ENCODE measurements at places on chromosomes 1 and 21.

DNA sequence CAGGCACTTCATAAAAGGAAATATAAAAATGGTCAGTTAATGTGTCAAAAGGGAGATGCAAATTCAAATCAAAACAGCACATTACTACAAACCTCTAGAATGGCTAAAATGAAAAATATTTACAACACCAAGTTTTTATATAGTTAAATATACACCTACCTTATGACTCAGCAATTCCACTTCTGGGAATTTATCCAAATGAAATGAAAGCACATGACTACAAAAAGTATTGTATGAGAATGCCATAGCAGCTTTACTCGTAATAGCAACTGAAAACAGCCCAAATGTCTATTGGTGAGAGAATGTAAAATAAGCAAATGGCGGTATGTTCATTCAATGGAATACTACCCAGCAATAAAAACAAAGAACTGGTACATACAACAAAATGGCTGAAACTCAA, 175.8 kb upstream of the SPAG17 start:
- no peak for DNase-seq

DNA sequence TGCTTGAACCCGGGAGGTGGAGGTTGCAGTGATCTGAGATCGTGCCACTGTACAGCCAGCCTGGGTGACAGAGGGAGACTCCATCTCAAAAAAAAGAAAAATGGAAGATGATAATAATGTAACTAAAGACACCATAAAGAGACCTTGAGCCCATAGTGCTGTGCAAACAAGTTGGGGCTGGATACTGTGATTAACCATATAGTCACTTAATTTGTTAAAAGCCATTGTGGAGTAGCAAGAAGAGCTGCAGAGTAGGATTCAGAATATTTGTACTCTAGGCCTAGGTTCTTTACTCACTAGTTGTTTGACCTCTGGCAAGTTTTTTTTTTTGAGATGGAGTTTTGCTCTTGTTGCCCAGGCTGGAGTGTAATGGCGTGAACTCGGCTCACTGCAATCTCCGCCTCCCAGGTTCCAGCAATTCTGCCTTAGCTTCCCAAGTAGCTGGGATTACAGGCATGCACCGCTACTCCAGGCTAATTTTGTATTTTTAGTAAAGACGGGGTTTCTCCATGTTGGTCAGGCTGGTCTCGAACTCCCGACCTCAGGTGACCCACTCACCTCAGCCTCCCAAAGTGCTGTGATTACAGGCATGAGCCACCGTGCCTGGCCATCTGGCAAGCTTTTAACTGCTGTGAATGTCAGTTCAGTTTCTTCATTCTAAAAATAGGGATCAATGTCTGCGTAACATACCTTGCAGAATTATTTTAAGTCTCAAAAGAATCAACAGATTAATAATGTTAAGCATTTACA, 12.8 kb downstream of the CAP1 start:
- DNase-seq: no peak

DNA sequence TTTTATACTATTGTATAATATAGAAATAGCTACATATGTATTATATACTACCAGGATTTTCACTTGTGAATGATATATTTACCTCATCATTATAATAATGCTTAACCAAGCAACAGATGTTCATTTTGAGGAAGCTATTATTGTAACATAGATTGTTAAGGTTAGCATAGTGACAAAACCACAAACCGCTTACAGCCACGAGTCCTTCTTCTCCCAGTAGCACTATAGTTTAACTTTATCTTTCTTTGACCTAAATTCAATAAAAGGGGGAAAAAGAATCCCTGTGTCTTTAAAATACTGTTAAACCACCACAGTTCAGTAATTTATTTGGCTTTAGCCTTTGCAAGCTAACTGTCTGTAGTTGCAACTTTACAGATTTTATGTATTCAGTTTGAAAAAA, 1039.4 kb upstream of the B3GALT2 start:
- peak; percentile 49 for DNase-seq

- DNase-seq: no peak
Measured at GRCh38 chr1:201636510-201636971, 97.6 kb downstream of the NAV1 start.

- peak; percentile 78 for DNase-seq
Measured at GRCh38 chr1:168084396-168085231, 52.1 kb downstream of the GPR161 start.

- peak; percentile 24 for DNase-seq
Measured at GRCh38 chr1:145918992-145919939, 749 bp upstream of the PEX11B start.

GRCh38 chr1:246790833-246791232, 66.6 kb downstream of the SCCPDH start:
- DNase-seq: no peak

GRCh38 chr1:244154872-244155531, 103.9 kb downstream of the ZBTB18 start:
- no peak for DNase-seq

DNA sequence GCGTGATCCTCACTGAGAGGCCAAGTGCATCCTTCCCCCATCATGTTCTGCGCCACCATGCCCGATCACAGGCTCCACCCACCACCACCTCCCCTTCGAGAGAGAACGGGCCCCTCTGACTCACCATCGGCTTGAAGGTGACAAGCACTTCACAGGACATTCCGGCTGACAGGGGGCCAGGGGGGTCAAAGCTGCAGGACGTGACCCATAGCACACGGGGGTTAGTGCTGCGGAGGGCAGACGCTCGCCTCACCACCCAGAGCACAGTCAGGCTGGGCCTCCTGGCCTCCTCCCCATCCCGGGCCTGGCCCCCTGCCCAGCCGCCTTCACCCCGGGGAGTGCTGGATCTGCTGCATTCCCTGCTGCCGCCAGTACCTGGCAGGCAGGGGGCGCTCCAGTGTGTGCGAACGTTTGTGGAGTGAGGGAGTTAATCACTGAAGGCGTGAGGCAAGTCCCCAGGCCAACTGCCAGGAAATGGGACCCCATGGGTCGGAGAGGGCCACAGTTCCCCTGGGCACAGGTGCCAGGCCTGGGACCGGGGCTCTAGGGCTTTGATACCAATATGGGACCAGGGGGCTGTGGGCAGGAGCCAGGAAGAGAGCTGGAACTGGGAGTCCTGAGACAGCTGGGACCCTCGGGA, 40.9 kb upstream of the TMEM52 start:
- peak; percentile 68 for DNase-seq

DNA sequence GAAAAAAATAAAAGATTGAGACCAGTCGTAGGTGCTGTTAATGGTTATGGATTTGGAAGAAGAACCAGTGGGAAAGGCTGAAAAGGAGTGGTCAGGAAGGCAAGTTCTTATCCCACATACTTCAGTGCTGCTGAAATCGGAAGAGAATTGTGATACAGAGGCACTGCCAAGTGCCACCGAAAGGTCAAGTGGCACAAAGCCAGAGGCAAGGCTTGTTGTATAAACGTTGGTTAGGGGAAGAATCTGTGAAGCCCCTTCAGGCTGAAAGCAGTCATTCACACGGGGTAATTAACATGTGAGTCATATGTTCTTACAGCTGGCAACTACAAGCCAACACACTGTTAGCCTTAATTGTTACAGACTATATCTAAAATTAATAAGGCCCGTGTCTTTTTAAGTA, 48.8 kb downstream of the ZBTB40 start:
- no peak for DNase-seq

- no peak for DNase-seq
Measured at GRCh38 chr1:9278585-9279153, 14.0 kb upstream of the SPSB1 start.

- DNase-seq: peak; percentile 85
Measured at GRCh38 chr1:172394141-172394751, 26.2 kb upstream of the C1orf105 start.

DNA sequence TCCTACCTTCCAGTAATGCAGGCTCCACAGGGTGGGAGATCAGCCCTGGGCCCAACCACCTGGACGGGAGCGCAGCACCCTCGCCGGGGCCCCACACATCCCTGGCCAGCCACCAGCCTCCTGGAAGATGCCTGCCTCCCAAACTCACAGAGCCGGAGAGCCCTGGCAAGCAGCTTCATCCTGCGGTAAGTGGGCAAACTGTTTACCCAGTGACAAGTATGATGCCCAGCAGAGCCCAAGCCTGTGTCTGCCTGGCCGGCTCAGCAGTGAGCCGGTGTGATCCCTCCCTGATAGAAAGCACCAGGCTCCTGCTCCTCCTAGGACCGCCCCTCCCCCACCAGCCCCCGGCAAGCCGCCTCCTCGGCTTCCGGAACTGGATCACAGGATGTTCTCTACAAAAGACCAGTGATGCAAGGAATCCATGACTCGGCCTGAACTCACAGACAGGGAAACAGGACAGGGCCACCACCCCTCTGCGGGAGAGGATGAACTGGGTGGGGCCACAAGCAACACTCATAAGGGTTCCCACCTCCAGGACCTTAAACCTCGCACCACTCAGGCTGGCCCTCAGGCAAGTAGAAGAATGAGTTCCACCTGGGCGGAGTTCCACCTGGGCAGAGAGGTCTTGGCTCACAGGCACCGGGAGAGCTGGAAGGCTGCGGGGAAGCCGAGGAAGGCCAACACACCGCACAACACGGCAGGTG, 7.9 kb downstream of the ACOT7 start:
- DNase-seq: no peak

DNA sequence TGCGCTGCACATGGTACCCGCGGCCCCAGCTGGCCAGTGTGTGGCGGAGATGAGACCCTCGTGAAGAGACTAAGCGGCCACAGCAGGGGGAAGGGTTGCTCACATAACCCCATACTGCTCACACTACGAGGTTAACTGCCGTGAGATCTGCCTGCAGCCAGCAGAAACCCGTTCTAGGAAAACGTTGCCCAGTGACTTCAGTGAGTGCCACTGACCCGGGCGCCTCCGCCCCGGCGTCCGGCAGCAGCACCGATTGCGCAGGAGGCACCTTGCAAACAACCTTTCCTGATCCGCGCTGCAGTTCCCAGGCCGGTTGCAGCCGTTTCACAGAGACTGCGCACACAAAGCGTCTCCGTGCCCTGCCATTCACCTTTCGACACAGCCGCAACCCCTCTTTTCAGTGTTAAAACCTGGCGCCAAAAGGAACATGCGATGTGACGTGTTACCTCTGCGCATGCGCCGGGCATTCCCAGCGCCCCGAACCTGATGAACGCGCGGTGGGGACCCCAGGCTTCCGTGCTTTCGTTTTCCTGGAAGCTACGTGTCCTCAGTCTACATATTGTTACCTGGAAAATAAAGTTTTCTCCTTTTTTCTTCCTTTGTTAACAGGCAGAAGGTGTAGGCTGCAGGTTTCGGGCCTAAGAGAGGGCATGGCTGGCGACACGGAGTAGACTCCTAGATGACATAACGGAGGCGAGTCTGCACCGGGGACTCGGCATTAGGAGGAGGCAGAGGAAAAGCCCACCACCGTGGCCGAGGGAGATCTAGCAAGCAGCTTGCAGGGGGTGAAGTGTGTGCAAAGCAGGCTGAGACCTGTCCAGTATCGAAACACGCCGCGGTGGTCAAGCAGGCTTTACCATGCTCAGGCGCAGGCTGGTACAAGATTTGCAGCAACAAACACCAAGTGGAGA, 8.9 kb downstream of the VPS26C start:
- DNase-seq: peak; percentile 94

GRCh38 chr1:163436140-163436812, 114.5 kb downstream of the NUF2 start:
- DNase-seq: no peak

- no peak for DNase-seq
Measured at GRCh38 chr1:204834336-204834735, 36.3 kb upstream of the NFASC start.

DNA sequence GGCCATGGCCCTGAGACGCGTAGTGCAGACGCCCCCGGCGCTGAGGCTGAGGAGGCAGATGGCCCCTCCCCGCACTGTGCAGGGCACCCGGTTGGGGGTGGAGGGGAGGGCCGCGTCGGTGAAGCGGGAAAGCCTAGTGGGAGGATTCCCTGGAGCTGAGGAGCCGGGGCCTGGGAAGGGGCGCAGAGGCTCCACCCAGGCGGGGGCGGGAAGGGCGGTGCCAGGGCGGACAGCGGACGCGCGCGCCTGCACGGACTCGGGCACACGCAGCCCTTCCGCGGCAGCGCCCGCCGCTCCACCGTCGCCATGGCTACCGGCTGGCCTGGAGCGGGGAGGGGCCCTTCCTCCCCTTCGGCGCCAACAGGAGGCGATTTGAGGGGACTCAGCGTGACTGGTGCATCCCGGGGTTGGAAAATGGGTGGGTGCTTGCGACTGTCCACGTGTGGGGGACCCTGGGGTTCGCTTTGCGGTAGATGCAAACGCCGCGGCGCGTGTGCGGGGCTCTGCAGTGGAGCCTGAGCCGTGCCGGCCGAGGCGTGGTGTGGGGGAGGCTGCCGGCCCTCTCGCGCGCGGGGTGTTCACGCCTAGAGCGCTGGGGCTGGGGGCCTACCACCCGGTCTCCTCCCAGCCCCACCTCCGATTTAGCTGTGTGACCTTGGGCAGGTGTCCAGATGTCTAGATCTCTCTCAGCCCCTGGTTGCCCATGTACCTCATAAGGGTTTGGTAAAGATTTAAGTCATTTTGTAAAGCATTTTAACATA, 35.1 kb downstream of the PTPRF start:
- DNase-seq: peak; percentile 45

- no peak for DNase-seq
Measured at GRCh38 chr21:32099812-32100416, 178.9 kb downstream of the MIS18A start.

GRCh38 chr1:10338047-10338446, 60.8 kb upstream of the PGD start:
- peak; percentile 24 for DNase-seq

GRCh38 chr1:44485934-44486460, 80.9 kb downstream of the RNF220 start:
- DNase-seq: no peak

GRCh38 chr1:22126531-22126930, 16.4 kb downstream of the WNT4 start:
- no peak for DNase-seq

- DNase-seq: peak; percentile 45
Measured at GRCh38 chr1:244325056-244325758, 126.5 kb downstream of the ADSS2 start.

DNA sequence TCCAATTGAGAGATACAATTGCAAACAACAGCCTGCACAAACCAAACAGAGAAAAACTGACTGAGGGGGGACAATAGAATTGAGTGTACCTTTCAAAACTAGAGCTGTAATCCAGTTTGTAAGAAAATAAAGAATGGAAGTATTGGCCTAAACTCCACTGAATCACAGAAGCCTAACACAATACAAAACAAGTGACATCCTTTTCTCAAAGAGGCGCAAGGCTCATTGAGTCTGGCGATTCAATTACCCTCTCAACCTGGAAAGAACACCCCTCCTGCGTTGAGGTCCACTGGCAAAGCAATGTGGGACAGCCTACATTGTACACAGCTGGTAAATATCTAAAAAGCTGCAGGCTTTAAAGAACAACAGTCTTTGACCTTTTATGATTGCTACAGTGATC, 182.6 kb downstream of the DPYD start:
- no peak for DNase-seq

DNA sequence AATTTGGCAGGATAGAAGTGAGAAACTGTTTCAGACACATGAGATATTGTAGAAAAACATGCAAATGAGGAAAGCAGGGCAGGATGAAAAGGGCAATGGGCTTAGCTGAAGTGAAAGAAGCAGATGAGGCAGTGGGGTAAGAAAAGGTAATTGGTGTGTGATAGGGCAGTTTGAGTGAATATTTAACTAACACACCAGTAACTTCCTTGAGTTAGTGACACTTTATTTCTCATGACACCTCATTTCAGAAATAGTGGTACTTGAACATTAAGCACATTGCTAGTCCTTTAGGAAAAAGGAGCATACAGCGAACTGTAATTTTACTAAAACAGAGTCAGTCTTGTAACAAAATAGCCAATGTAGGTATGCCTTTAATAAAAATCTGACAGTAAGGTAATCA, 415.0 kb downstream of the DPYD start:
- DNase-seq: no peak

All from natural killer cell (primary cell).